ENCODE measurements at places on chromosomes 5 and 9.

GRCh38 chr5:178786859-178787499 lies 56.5 kb upstream of the ZNF354A start:
- DNase-seq, result no peak

DNA sequence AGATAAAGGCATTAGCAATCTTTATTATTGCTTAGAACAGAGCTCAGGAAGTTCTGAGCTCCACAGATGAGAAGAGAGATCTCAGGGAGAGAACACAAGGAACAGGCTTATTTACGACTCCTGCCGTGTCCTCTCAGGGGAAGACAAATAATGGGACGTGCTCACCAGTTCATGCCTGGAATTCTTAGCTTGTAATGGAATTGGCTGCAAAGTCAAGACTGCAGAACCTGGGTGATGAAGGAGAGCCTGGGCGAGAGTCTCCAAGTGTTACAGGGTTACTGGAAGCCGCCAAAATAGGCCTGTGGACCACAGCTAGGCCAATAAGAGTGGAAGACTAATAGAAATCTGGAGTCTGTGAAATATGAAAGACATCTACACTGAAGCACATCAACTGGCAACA lies 174.5 kb upstream of the ADAMTSL1 start:
- no peak for DNase-seq

GRCh38 chr5:108615216-108615615 lies 132.5 kb upstream of the FER start:
- DNase-seq, result no peak

- DNase-seq, result no peak
These were observed 165.0 kb upstream of the MPDZ start for GRCh38 chr9:13444245-13445102.
